ENCODE measurements at places on chromosomes 1 and 21.

DNA sequence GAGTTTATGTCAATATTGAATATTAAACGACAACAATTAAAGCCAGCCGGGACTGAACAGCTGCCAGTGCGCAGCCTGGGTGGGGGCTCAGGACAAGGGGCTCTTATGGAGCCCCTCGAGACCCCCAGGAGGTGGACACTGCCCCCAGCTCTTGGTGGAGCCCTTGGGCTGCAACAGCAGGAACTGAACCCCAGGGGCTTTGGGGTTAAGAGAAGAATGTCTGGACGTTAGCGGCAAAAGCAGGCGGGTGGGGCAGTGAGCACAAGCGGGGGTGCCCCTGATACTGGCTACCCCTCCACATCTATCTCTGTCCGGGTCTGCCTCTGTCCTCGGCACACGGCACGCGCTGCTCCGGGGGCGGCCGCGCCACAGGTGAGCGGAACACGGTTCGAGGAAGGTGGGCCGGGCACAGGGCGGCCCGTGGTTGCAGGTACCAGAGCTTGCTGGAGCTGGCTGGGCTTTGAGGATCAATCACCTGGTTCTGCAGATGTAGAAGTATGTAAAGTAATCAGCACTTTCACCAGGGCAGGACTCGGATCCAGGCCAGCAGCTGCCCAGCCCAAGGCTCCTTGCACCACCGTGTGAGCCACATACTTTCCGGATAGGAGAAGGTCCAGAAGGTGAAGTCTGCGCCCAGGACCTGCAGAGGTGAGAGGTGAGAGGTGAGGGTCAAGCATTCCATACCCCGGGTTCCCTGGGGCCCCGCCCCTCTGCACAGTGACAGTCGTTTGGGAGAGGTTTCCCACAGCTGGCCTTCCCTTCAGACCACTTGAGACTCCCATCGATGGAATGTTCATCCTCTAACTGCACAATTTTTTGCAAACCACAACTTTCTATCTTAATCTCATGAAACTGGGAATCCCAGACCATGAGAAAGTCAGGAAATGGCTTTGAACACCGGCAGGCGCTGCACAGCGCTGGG is 12.4 kb upstream of the POFUT2 start:
- DNase-seq, result no peak

- no peak for DNase-seq
Observed at GRCh38 chr1:157219600-157219999, 81.4 kb upstream of the ETV3 start.

DNA sequence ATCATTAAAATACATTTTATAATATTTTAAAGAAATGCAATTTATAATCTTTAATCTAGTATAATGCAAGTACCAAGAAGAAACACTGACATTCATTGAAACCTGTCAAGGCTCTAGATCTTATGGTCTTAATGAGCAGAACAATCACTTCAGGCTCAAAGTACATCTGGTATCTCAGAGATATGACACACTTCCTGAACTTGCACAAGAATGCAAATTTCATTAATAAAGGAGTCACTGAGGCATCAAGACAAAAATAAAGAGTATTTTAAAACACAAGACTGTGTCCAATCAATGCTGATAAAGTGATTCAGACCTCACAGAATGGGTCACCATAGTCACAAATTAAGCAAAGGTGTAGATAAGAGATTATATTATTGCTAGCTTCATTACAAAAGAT is 178.1 kb downstream of the AK5 start:
- DNase-seq, result no peak

DNA sequence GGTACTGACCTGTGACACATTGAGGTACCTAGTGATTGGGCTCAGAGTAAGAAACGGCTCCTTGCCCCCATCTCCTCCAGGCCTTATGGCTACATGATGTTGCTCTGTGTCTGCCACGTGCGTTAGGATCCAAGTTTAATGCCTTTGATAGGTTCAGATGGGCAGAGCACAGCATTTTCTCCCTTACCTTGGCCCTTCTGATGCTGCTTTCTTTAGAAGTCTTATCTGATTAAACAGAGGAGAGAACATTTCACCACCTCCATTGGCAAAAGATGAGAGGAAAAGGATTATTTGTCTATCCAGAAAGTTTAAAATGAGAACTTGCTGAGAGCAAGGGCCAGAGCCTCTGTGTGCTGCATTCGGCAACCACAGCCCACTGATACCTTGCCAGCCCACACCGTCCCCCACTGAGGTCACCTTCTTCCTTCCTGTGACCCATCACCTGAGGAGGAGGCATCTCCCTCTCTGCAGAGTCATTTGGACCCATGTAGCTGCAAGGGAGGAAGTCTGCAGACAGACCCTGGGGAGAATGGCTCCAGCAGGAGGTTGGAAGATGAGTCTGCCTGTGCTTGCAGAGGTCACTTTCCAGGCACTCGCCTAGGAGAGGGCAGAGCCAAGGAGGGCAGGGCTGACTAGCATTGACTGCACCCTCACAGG is 16.7 kb downstream of the SHISA4 start:
- no peak for DNase-seq

GRCh38 chr21:42847051-42847707 is 32.2 kb downstream of the WDR4 start:
- no peak for DNase-seq

DNA sequence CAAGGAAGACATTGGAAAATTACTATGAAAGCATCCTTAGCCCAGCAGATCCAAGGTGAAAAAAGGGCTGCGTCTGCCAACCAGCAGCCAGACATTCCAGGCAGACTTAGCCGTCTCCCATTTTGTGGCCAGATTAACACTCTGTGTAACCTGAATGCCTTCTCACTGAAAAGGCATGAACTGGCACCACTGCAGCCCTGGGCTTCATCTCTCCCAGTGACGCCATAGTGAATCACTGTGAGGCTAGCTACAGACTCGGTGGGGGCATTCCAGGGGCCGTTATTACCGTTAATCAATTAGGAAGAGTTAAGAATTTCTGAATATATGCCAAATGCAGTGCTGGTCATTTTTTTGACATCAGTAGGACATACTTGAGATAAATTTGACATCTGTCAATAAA is 627.4 kb downstream of the LMO4 start:
- no peak for DNase-seq
